CD8-positive, alpha-beta memory T cell (primary cell): ENCODE measurements at places on chromosomes 5 and 9.

GRCh38 chr5:172953776-172954675, 5.2 kb upstream of the RPL26L1 start:
- DNase-seq, result no peak

- DNase-seq, result no peak
Observed at GRCh38 chr9:32426278-32426939, 42.0 kb downstream of the ACO1 start.

- no peak for DNase-seq
Observed at GRCh38 chr9:137632230-137633161, 13.7 kb downstream of the EHMT1 start.

GRCh38 chr5:157651623-157652376, 438 bp downstream of the SOX30 start:
- DNase-seq, result peak; percentile 71

DNA sequence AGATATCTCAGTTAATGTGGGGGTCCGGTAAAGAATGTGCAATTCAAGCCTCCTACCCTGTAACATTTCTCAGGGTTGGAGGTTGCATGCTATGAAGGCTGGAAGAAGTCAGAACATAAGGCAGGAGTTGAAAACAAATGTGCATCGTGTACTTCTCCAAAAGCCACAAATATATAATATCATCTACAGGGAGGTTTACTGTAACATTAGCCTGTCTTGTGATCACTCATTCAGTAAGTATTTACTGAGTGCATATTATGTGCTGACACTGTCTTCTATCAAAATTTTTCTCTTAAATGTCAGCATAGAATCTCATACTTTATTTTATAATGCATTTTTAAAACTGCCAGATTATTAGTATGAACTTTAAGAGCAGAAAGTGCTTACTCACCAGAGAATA, 105.6 kb upstream of the ZNF366 start:
- no peak for DNase-seq

- DNase-seq, result no peak
Observed at GRCh38 chr9:113788616-113789330, 87.3 kb upstream of the ZNF618 start.

DNA sequence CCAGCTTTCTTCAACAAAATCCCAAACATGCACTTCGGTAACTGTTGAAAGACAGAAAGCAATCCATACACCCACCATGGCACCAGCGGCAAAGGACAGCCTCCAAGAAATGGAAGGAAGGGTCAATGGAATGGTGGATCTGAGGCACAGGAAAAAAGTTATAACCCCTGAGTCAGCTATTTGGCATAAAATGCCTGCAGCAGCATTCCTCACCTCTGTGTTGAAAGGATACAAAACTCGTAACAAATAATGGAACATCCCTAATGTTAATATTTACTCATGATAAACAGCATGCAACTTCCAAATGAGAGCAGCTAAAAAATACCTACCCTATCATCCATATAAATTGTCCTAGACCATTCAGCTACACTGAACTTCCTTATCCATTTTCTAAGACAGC, 9.4 kb downstream of the FBXW11 start:
- no peak for DNase-seq

DNA sequence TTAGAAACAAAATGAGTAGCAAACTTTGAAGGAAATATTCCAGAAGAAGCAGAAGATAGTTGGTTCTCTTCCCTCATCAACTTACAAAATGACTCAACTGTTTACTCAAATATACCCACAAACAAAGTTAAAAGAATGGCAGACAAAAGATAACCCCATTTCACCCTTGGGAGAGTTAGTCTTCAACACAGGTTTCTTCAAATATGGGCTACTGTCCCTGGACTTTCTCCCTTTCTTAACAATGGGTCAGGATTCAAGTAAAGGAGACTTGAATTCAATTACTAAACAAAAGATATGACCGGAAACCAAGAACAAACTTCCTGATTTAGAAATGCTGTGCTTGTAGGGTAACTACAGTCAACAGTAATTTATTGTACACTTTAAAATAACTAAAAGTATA, 14.2 kb downstream of the RFX3 start:
- no peak for DNase-seq

- no peak for DNase-seq
Observed at GRCh38 chr5:179182601-179183000, 122.4 kb downstream of the ZNF354C start.

DNA sequence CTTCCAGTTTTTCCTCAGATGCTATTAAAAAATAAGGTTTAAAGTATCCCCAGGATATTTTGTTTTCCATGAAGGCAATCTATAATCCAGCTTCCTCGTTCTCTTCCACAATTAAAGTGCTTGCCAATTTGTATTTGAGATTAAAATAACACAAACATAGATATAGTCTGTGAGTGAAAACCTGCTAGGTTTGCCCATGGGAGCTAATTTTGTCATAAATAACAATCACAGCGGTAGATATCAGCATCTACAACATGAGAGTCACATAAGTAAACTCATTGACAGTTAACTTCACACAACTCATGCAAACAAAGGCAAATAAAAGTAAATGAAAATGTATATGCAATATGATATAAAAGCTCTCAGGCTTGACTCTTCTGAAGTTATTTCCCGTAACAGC, 29.2 kb upstream of the RASGRF2 start:
- DNase-seq, result no peak

- no peak for DNase-seq
Observed at GRCh38 chr5:110908848-110909247, 162.7 kb upstream of the TSLP start.

DNA sequence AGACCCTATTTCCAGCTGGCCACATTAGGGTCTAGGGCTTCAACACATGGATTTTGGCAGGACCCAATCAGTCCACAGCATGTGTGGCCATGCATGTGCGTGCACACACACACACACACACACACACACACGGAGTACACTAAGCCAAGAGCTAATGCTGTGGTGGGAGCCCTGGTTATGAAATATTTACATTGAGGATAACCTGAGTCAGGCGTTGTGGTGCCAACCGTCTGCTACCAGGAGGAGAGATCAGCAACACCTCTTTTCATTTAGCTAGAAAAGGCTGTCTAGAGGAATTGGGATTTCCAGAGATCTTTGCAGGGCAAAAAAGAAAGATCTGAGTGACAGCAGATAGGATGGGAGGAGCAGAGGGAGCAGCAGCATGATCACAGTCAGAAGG, 141.5 kb downstream of the TRPM3 start:
- no peak for DNase-seq

DNA sequence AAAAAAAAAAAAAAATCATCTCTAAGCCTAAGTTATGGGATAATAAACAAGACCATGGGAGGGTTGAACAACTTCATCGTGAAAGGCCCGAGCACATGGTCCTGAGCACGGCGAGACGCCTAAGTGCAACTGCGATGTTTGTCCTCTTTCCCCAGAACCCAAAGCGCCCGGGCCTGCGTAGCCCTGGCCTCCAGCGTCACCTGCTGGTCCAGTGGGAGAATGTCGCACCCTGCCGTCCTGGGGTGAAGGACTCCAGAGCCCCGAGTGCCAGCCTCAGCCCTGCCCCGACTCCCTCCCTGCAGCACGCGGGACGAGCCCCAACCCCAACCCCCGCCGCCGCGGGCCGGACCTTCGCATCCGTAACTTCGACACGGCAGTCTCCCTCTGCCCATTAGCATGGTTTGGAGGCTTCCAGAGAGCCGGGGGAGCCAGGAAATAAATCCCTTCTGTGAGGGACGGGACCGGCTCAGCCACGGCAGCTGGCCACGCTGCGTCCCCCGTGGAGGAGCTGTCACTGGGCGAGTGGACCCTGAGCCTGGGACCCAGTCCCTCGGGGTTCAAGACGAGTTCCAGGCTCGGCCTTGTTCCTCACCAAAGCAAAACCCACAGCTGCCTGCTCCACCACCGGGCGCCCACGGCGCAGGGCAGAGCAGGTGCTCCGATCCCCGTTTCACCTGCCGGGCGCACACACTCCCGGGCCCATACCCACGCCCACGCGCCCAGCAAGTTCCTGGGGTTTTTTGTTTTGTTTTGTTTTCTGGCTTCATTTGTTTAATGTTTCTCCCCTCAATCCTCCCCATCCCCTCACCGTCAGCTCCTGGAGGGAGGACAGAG, 132.5 kb upstream of the HAND1 start:
- peak; percentile 5 for DNase-seq

DNA sequence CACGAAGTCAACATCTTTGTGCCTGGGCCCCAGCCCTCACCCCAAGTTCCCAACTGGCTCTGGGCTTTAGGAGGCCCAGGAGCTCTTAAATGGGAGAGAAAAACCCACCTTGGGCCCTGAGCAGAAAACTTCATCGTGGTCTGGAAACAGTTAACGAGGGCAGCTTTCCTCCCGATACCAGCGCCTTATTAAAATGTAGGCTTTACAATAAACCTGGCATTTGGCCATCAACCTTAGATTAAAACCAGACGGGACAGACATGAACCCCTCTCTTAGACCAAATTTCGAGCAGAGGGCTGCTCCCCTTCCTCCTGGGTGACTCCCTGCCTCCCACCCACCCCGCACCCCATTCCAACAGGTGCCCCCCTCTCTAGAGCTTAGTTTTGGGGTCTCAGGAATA, 39.4 kb downstream of the PRRX2 start:
- DNase-seq, result no peak

DNA sequence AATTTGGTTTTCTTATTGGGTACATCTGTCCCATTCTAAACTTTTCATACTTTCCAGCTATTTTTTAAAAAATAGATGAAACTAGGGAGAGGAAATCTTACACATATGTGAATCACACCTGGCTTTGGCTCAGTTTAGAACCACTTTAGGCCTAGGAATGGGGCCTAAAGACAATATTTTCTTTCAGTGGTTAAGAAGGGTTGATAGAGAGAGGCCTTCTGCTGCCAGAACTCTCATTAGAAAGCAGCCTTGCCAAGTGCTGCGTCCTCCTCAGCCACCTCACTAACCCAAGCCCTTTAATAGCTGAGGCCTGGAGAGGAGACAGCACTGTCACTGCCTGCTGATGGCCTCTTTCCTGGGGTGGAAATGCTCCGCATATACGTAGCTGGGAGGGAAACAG, 167.5 kb downstream of the SAXO1 start:
- no peak for DNase-seq

DNA sequence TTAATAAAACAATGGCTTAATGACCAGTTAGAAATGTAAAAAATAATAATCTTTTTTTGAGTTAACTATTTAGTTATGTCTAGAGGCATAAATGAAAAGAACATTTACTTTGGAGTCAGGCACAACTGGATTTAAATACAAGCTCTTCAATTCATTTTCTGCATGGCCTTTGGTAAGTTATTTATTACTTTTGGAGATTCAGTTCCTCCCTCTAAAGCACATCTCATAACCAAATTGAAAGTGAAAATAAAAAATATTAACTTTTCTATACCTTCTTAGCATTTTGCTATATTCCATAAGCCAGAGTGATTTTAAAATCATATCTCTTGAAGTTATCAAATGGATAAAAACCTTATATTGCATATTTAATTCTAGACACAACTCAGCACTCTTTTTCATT, 434.9 kb upstream of the SMARCA2 start:
- no peak for DNase-seq

DNA sequence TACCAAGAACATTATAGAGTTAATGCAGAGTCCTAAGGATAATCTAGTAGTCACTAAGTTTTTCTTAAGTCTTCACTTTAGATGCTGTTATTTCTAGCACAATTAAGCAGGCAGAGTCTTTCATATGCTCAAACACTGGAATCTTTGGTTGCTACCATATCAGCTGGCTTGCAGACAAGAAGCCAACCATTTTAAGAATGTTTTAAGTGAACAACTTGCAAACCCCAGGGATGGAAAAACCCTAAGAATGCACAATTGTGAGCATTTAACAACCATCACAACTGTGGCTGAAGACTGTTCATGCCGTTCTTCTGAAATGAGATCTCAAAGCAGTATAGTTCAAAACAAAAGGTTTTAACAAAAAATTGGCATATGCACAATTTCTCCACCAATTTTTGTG, 55.1 kb downstream of the CSNK1A1 start:
- DNase-seq, result no peak

- DNase-seq, result no peak
Observed at GRCh38 chr9:123925819-123926218, 4.1 kb downstream of the DENND1A start.

GRCh38 chr9:89883401-89884341, 278.9 kb downstream of the GADD45G start:
- DNase-seq, result no peak

DNA sequence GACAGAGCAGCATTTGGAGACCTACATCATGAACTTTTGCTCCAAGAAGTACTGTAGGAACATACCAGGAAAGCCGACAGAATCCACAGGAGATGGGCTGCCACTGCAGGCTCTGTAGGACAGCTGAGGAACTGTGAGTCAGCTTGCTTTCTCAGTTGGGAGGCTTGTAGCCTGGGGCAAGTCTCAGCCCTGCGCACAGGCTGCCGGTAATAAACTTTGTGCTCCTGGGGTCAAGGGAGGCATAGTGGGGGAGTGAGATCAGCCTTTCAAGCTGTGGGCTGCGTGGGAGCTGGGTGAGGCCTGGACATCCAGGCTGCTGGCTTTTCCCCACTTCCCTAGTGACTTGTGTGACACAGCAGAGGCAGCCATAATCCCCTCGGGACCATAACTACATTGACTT, 718.0 kb upstream of the CDH10 start:
- no peak for DNase-seq

- DNase-seq, result no peak
Observed at GRCh38 chr9:136347472-136348256, 15.9 kb downstream of the DNLZ start.

DNA sequence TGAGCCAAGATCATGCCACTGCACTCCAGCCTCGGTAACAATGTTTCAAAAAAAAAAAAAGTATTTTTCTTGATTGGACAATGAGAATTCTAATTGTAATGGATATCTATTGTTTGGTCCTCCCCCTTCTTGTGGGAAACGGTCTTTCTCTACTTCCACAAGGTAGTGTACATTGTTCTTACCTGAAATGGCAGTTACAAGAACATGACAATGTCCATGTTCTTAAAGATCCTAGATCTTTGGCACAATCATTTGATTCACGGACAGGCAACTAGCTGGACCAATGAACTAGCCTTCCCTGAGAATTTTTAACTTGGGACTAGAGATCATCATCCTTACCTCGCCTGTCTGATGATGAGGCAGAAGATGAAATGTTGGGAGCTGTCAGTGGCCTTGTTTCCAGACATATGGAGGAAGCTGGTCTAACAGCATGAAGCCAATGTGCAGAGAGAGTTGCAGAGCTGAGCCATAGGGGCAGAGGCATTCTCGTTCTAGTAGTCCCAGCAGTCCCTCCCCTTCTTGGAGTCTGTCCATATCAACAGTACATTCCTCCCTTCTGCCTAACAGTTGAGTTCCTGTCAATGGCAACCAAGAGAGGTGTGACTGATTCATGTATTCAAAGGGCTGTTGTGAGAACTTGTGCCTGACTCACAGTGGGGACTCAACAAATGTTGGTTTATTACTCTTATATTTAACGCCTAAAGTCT, 2.1 kb upstream of the MARCHF6 start:
- no peak for DNase-seq

GRCh38 chr9:4738866-4739586, 2.0 kb downstream of the AK3 start:
- no peak for DNase-seq

DNA sequence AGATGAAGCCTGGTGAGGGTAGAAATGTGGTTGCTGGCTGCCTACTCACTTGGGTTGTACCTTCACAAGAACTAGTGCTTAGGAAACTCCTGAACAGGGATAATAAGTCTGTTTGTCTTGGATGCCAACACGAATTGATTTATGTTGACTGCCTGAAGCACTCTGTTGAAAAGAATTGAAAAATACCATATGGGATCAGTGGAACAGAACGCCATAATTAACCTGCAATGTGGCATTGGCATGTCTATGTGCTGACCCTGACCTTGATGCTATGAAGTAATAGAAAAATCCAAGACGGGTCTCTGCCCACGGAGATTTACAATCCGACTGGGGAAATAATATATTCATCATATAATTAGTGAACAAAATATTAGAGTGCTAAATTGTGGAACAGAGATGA, 10.5 kb downstream of the LIX1 start:
- no peak for DNase-seq

- no peak for DNase-seq
Observed at GRCh38 chr5:60196385-60197113, 303.0 kb upstream of the PDE4D start.
